Left lung (tissue), 14 donors: ENCODE measurements at places on chromosomes 3 and 15. TPM values are rescaled to one million over a fixed set of nuclear protein-coding genes. Genes with fewer than 3 reads are reported as not detected.
A peak's percentile ranks its signal among the peaks of the same experiment; 100 is the strongest.

- no peak for DNase-seq
Observed at GRCh38 chr3:194184265-194184751, 48.4 kb downstream of the HES1 start.

Gene XIRP1
- polyA plus RNA-seq, result 0.06 TPM

DNA sequence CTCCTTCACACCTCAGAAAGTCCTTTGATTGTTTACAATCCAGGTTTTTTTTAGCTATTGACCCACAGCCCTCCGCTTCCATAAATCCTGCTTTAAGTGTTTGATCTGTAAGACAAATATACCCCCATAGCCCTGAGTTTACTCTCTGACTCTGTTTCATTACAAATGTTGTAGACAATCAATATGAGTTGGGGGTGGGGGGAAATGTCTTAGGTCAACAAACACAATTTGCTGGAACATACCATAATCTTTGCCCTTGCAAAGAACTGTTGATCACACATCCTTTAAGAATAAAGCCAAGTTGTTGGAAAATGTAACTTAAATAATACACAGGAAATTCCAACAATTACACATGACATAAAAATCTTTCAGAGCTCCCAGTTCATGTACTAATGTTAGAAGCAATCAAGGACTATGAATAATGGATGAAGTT lies 301.8 kb upstream of the SEMA6D start:
- DNase-seq, result no peak

Gene CTNNB1
- 492 TPM for polyA plus RNA-seq

DNA sequence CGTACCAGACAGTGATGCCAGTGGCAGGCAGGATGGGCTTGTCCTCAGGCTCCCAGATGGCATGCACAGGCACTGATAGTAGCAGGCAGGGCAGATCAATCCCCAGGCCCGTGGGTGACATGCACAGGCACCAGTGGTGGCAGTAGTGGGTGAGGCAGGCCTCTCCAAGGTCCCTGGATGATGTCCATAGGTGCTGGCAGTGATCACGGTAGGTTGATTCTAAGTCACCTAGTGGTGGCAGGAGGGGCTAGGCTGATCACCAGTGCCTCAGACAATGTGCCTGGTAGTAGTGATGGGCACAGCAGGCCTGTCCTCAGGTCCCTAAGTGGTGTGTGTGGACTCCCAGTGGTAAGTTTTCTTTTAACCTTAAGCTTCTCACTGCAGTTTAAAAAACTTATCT lies 19.6 kb downstream of the CEP63 start:
- DNase-seq, result no peak

- DNase-seq, result no peak
Observed at GRCh38 chr3:46367811-46368210, 2.9 kb upstream of the CCR5 start.

DNA sequence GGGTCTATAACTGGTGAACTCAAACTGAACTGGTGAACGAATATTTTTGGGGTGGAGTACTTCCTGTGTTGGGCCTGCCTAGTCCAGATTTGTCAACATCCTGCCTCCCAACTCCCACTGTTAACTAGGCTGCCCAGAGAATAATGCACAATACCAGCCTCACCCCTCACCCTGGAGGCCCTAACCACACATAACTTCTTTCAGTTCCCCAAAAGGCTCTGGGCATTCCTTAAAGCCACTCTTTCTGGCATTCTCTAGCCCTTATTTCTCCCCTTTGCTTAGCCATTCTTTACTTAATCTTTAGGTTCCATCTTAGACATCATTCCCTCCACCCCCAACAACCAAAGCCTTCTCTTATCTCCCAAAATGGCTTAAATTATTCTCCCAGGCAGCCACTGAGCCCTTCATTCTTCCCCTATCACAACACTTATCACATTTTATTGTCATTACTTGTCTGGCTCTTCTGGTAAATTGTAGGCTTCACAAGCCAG lies 9.1 kb upstream of the SEC11A start:
- DNase-seq, result no peak

DNA sequence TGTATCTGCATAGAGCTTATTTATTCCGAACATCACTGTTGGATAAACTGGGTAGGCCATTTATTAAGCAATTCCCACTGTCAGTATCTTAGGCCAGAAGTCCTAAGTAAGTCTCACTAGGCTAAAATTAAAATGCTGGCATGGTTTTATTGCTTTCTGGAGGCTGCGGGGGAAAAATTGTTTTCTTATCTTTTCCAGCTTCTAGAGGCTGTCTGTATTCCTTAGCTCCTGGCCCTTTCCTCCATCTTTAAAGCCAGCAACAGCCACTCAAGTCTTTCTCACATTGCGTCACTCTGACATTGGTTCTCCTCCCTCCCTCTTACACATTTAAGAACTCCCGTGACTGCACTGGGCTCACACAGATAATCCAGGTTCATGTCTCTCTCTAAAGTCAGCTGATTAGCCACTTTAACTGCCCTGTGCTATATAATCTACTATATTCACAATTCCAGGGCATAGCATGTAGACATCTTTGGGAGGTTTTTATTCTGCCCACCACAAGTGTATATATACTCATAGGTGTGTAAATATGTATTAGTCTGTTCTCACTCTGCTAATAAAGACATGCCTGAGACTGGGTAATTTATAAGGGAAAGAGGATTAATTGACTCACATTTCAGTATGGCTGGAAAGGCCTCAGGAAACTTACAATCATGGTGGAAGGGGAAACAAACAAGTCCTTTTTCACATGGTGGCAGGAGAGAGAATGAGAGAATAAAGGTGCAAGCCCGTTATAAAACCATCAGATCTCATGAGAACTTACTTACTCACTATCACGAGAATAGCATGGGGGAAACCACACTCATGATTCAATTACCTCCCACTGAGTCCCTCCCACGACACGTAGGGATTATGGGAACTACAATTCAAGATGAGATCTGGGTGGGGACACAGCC lies 113.5 kb upstream of the SLC7A14 start:
- DNase-seq, result peak; percentile 74

Gene PRR20G
- not detected for polyA plus RNA-seq

DNA sequence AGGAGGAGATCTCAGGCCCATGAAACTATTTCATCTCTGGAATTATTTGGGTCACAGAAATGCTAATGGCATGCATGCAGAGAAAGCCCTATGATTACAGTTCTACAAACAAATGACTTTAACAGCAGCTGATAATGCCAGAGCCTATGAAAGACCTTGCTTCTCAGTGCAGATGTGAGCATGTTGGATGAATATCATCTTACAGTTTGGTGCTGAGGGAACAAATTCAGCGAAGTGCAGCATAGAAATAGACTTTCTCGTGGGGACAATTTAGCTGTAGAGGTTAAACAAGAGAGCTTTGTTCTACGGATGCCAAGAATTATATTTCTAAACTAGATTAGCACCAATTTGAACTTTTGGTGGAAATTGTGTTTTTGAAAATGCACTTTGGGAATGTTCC lies 27.7 kb downstream of the PTX3 start:
- no peak for DNase-seq

GRCh38 chr3:13494463-13495350 lies 14.6 kb downstream of the HDAC11 start:
- DNase-seq, result no peak
